Ovary (tissue), 10 donors: ENCODE measurements at places on chromosomes 4 and X. TPM values are rescaled to one million over a fixed set of nuclear protein-coding genes. Genes with fewer than 3 reads are reported as not detected.

- H3K4me3 ChIP-seq, result no peak overlapping the region
- no peaks in the 10 kb centered on the region for H3K27me3 ChIP-seq
- H3K36me3 ChIP-seq, result no peaks in the 10 kb centered on the region
- H3K27ac ChIP-seq, result no peak overlapping the region
Observed at GRCh38 chr4:30989508-30989907, 269.3 kb downstream of the PCDH7 start.

- H3K27ac ChIP-seq, result peak overlapping the region; percentile 8
- H3K27me3 ChIP-seq, result no peaks in the 10 kb centered on the region
- H3K4me1 ChIP-seq, result no peaks in the 10 kb centered on the region
Observed at GRCh38 chrX:133414406-133415275, 648 bp downstream of the GPC4 start.

PAPSS1 gene
- 34.1 TPM for total RNA-seq

DNA sequence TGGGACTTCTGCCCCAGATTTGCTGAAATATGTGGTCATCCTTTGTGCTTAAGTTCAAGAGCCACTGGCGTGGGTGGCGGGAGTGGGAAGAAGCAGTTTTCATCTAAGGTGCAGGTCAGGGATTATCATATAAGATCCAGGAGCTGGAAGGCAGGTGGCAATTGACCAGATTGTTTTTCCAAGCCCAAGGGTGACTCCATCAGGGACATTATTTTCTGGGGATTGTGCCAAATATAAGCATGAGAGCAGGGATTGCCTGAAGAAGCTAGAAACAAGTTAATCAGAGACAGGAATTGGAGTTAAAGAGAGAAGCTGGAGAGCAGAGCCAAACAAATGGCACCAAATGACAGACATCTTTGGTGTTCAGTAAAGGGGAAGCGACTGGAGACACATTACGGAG lies 19.4 kb upstream of the SEL1L3 start:
- no peak overlapping the region for H3K4me3 ChIP-seq
- no peak for DNase-seq
- H3K27me3 ChIP-seq, result no peaks in the 10 kb centered on the region
- H3K36me3 ChIP-seq, result no peaks in the 10 kb centered on the region

SPP1 gene
- total RNA-seq, result 58.3 TPM

PROM1 gene
- total RNA-seq, result 1.6 TPM

GRCh38 chrX:4315891-4316290 lies 602.4 kb upstream of the PRKX start:
- H3K36me3 ChIP-seq, result no peaks in the 10 kb centered on the region
- no peak overlapping the region for H3K4me3 ChIP-seq
- H3K27me3 ChIP-seq, result no peaks in the 10 kb centered on the region
- DNase-seq, result no peak
- H3K4me1 ChIP-seq, result no peaks in the 10 kb centered on the region

VEGFC gene
- total RNA-seq, result 10.3 TPM

IL13RA1 gene
- total RNA-seq, result 55.2 TPM

GRCh38 chrX:118212817-118213183 lies 96.2 kb upstream of the KLHL13 start:
- no peaks in the 10 kb centered on the region for H3K36me3 ChIP-seq
- H3K27me3 ChIP-seq, result no peaks in the 10 kb centered on the region
- H3K4me3 ChIP-seq, result no peak overlapping the region
- DNase-seq, result no peak

DNA sequence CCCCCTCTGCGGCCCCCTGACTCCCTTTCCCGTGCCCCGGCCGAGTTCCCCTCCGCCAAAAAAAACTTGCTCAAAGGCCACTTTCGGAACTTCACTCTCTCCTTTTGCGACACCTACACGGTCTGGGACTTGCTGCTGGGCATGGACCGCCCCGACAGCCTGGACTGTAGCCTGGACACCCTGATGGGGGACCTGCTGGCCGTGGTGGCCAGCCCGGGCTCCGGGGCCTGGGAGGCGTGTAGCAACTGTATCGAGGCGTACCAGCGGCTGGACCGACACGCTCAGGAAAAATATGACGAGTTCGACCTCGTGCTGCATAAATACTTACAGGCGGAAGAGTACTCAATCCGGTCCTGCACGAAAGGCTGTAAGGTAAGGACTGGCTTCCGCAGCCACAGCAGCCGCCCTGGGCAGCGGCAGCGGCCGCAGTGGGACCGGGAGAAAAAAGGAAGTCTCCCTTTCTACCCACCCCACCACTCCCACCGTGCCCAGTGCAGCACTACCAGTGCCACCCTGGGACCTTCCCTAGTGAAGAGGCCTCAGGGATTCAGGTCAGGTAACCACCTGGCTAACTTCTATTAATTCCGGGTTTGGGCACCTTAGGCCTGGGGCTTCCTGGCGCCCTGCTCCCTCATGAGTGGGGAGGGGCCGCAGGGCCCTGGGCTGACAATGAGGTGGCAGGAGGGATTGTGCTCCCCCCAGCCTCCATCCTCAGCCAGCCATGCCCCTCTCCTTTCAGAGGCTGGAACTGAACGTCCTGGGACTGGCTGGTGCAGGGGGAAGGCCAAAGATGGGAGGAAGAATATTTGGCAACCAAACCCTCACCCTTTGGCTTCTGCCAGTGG lies 1.9 kb downstream of the NALF2 start:
- H3K4me3 ChIP-seq, result no peak overlapping the region
- DNase-seq, result no peak
- no peaks in the 10 kb centered on the region for H3K27me3 ChIP-seq
- H3K27ac ChIP-seq, result no peak overlapping the region
- H3K36me3 ChIP-seq, result no peaks in the 10 kb centered on the region

- no peak overlapping the region for H3K4me3 ChIP-seq
- no peaks in the 10 kb centered on the region for H3K36me3 ChIP-seq
- H3K27ac ChIP-seq, result no peak overlapping the region
- no peaks in the 10 kb centered on the region for H3K27me3 ChIP-seq
- H3K4me1 ChIP-seq, result no peaks in the 10 kb centered on the region
- DNase-seq, result no peak
Observed at GRCh38 chr4:6885953-6886557, 23.6 kb upstream of the TBC1D14 start.

- no peaks in the 10 kb centered on the region for H3K36me3 ChIP-seq
- H3K27ac ChIP-seq, result no peak overlapping the region
- DNase-seq, result no peak
- no peak overlapping the region for H3K4me3 ChIP-seq
- peaks cover 2% of the 10 kb centered on the region for H3K4me1 ChIP-seq
- H3K27me3 ChIP-seq, result no peaks in the 10 kb centered on the region
Observed at GRCh38 chr4:74097116-74097515, 1.9 kb downstream of the CXCL2 start.

GRCh38 chr4:139176302-139177048 lies 543 bp downstream of the ELF2 start:
- peak overlapping the region; percentile 82 for H3K4me3 ChIP-seq
- H3K27me3 ChIP-seq, result no peaks in the 10 kb centered on the region
- H3K27ac ChIP-seq, result peak overlapping the region; percentile 100

P2RY8 gene
- total RNA-seq, result 0.48 TPM

DNA sequence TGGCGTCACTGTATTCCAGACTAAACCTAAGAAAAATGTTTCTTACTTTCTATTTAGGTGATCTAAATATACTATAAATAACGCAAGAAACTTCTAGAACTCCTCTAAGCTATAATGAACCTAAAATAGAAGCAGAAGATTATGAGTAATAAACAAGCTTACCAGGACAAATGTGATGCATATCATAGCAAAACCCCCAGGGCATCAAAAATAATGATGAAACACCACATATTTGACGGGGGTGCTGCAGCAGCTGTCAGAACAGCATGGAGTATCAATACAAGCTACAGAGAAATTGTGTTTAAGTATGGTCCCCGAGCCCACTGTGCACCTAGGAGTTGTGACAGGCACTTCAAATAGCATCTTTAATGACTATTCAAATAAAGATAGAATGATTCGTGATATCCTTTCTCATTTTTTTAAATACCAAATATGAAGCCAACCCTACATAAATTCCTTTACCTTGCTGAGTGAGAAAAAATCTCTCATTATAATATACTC lies 337.3 kb downstream of the CENPC start:
- no peaks in the 10 kb centered on the region for H3K4me1 ChIP-seq
- no peak overlapping the region for H3K27ac ChIP-seq
- no peaks in the 10 kb centered on the region for H3K27me3 ChIP-seq
- H3K36me3 ChIP-seq, result no peaks in the 10 kb centered on the region
- no peak for DNase-seq

PCDH7 gene
- 22.6 TPM for total RNA-seq

GRCh38 chr4:77001907-77002306 lies 52.4 kb downstream of the SEPTIN11 start:
- no peak for DNase-seq
- H3K4me1 ChIP-seq, result no peaks in the 10 kb centered on the region
- no peak overlapping the region for H3K4me3 ChIP-seq
- H3K27ac ChIP-seq, result no peak overlapping the region
- no peaks in the 10 kb centered on the region for H3K27me3 ChIP-seq

ASB12 gene
- total RNA-seq, result 0.24 TPM

- H3K27ac ChIP-seq, result no peak overlapping the region
- no peaks in the 10 kb centered on the region for H3K36me3 ChIP-seq
- no peak for DNase-seq
- no peaks in the 10 kb centered on the region for H3K4me1 ChIP-seq
- no peak overlapping the region for H3K4me3 ChIP-seq
Observed at GRCh38 chrX:19683817-19684216, 168.5 kb upstream of the MAP3K15 start.

- no peak overlapping the region for H3K27ac ChIP-seq
- H3K4me1 ChIP-seq, result no peaks in the 10 kb centered on the region
- no peaks in the 10 kb centered on the region for H3K27me3 ChIP-seq
- no peak overlapping the region for H3K4me3 ChIP-seq
Observed at GRCh38 chrX:23114241-23114640, 114.5 kb downstream of the DDX53 start.

ABHD18 gene
- 6.3 TPM for total RNA-seq

DNA sequence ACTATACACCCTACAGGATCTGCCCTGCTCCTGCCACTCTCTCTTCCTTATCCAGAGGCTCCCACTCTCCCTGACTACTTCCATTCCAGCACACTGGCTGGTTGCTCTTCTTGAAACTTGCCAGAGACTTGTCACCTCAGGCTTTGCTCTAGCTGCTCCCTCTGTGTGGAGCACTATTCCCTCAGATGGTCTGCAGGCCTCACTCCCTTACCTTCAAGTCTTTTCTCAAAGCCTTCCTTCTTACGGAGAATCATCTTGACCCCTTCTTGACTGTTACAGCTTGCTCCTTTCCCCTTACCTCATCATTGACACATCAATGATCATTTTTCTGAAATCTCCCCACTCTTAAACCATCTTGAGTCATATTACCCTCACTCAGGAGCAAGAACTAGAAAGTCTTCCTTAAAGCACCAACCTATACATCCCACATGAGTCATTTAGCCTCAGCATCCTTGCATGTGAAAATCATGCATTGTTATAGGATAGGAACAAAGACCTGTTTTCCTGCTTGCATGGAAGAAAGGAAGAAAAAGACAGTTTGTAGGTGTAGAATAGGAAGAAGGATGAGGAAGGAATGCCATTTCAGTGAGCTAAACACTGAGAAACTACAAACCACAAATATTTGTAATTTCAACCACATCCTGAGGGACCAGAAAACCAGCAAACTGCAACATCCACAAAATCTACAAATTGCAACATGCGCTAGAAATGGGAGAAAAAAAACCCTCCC lies 55.7 kb downstream of the ANTXR2 start:
- no peak overlapping the region for H3K27ac ChIP-seq
- H3K4me3 ChIP-seq, result no peak overlapping the region
- DNase-seq, result no peak
- H3K36me3 ChIP-seq, result no peaks in the 10 kb centered on the region

SOD3 gene
- 49.1 TPM for total RNA-seq

DNA sequence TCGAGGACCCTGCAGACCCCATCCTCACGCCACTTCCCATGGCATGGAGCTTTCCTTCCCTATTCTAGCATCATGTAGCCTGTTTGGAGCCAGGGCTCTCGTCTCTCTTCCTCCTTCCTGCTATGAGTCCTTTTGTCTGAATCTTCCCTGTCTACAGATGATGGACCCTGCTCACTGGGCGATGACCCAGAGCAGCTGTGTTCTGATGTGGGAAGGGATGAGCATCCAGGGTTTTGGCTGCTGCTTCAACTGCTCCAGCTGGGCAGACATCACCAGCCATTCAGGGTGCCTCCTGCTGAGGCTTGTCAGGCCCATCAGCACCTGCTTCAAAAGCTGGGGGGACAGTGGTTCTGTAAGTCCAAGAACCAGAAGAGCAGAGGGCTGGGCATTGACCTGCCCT lies 3.2 kb upstream of the CCKAR start:
- no peaks in the 10 kb centered on the region for H3K27me3 ChIP-seq
- H3K36me3 ChIP-seq, result no peaks in the 10 kb centered on the region
- no peak overlapping the region for H3K27ac ChIP-seq
- no peak overlapping the region for H3K4me3 ChIP-seq

DNA sequence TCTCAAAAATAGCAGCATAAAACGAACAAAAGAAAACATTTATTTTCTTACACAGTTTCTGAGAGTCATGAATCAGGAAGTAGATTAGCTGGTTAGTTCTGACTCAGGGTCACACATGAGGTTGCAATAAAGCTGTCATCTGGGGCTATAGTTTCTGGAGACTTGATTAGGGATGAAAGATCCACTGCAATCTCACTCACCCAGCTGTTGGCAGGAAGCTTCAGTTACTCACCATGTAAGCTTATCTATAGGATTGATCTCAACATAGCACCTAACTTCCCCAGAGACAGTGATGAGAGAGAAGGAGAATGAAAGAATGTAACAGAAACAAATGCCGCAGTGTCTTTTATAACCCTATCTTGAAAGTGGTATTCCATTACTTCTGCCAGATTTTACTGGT lies 435.5 kb downstream of the GABRG1 start:
- H3K36me3 ChIP-seq, result no peaks in the 10 kb centered on the region
- H3K27me3 ChIP-seq, result no peaks in the 10 kb centered on the region
- H3K27ac ChIP-seq, result no peak overlapping the region
- DNase-seq, result no peak
- no peaks in the 10 kb centered on the region for H3K4me1 ChIP-seq

DNA sequence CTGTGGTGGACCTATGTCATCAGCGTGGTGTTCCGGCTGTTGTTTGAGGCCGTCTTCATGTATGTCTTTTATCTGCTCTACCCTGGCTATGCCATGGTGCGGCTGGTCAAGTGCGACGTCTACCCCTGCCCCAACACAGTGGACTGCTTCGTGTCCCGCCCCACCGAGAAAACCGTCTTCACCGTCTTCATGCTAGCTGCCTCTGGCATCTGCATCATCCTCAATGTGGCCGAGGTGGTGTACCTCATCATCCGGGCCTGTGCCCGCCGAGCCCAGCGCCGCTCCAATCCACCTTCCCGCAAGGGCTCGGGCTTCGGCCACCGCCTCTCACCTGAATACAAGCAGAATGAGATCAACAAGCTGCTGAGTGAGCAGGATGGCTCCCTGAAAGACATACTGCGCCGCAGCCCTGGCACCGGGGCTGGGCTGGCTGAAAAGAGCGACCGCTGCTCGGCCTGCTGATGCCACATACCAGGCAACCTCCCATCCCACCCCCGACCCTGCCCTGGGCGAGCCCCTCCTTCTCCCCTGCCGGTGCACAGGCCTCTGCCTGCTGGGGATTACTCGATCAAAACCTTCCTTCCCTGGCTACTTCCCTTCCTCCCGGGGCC lies 1.2 kb downstream of the GJB1 start:
- no peak overlapping the region for H3K4me3 ChIP-seq
- peak overlapping the region; percentile 38 for H3K27ac ChIP-seq
- no peaks in the 10 kb centered on the region for H3K36me3 ChIP-seq
